ENCODE measurements at places on chromosomes 2 and 18.

- DNase-seq, result no peak
These were observed 484.5 kb upstream of the ZNF804A start for GRCh38 chr2:184113696-184114403.

GRCh38 chr18:48991676-48992075, 40.9 kb upstream of the SMAD7 start:
- no peak for DNase-seq

DNA sequence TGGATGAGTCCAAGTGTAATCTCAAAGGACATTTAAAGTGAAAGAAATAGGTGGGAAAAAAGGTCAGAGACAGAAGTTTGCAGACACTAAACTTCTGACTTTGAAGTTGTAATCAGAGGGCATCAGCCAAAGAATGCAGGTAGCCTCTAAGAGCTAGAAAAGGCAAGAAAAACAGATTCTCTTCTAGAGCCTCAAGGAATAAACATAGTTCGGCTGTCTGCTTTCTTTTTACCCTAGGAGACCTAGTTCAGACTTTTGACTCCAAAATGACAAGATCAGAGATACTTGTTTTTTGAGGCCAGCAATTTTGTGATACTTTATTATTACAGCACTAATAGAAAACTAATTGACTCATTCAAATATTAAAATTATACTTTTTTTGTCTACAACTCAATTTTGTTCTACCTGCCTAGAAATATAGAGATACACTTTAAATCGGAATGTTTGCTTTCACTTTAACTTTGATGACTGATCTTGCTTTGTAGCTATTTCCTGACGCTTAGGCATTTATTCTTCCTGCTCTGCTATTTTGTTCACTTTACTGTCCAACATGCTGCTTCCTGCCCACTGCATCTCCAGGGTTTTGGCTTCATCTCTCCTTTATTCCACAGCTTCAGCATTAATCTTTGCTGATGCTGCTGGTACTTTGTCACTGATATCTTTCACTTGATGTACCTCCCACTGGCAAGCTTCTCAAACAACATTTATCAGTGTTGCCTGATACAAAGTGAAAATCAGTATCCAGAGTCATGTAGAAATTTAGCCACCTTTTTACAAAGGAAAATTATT, 272.5 kb downstream of the DSEL start:
- DNase-seq, result peak; percentile 23

DNA sequence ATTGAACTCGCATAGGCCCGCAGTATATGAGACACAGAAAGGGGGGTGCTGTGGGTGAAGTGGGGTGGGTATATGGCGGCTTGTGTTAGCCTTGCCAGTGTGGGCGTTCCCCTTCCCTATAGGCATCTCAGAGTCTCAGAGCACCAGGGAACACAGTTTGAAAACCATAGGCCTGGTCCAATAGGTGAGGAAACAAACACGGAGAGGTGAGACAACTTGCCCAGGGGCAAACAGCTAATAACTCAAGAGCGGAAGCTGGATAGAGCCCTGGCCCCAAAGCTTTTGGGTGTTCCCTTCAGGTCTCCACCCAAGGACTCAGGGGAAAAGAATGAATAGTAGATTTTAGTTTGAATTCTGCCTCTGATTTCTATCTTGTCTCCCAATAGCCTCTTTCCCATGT, 7.9 kb downstream of the LIPG start:
- DNase-seq, result no peak

DNA sequence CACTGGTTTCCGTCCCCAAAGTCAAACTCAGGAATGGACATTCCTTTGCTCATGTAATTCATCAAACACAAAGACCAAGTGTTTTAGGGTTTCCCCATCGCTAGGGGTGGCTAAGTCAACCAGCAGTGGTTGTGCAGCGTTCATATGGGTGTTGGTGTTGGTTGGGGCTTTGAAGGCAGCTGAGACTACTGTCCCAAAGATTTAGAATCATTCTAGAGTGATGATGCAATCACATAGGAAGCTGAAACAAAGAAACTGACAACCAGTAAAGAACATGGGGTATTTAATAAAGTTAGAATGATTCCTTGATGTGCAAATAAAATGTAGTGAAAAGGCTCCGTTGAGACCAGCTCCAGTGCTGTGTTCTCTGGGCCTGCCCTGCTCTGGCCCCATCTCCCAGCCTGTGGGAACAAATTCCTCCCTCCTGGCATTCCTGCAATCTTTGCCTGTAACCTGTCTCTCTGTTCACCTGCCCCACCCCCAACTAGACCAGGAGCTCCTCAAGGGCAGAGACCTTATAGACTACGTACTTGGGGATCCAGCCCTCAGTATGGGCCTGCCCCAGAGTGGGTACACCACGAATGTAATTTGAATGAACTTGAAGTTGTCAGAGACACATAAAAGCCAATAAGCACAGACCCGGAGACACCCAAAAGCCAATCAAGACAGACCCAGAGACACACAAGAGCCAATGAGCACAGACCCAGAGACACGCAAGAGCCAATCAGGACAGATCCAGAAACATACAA, 191.7 kb upstream of the TWIST2 start:
- peak; percentile 14 for DNase-seq

DNA sequence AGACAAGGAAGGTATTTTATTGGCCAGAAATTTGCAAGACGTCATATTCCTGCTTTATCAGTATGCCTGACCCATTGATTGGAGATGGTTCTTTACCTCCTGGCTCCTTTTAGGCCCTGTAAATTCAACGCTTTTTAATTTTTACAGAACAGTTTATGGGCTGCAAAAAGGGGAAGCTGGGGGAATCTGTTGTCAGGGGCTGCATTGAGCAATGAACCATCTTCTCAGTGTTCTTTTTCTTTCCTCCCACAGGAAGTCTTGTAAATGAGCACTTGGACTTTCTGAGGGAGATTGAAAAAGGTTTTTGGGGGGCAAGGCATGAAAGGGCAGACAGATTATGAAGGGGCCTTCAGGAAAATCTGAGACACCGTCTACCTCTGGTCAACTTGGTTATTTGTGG, 503.6 kb upstream of the TNP1 start:
- DNase-seq, result no peak

- DNase-seq, result no peak
These were observed 232.8 kb downstream of the DYM start for GRCh38 chr18:49227441-49228165.

DNA sequence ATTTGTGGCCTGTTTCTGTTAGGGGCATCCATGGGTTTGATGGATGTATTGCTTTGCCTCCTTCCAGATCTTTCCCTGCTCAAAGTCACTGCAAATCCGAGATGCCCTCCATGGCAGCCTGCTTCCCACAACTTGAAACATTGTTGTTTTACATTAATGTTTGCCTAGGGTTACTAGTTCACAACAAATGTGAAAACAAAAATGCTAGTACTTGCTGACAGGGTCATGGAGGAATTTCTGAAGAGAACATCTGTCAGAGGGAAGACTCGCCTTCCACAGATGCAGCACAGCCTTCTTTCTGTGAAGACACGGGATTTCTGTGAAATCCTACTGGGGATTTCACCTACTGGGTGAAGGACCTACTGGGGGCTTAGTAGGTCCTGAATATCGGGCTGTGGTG, 260.0 kb upstream of the FN1 start:
- no peak for DNase-seq

DNA sequence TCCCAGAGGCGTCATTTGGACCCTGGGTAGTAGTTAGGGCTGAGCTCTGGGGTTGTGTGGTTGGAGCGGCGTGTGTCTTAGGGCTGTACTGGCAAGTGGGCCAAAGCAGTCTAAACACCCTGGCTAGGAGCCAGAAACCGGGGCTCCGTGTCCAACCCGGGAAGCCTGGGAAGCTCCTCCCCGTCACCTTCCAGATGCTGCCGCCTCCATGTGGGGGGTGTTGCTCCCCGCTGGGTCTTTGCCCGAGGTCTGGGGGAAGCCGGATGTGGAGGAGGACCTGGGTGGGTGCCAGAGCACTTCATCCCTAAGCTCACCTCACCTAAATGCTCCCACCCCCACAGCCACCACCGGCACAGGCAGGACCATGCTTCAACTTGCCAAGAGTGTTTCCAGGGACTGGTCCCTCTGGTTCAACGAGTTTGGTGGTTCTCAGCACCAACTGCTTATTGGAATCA, 25.4 kb downstream of the TET3 start:
- DNase-seq, result no peak
